ENCODE measurements at places on chromosomes 2 and 18.
A peak's percentile ranks its signal among the peaks of the same experiment; 100 is the strongest.

DNA sequence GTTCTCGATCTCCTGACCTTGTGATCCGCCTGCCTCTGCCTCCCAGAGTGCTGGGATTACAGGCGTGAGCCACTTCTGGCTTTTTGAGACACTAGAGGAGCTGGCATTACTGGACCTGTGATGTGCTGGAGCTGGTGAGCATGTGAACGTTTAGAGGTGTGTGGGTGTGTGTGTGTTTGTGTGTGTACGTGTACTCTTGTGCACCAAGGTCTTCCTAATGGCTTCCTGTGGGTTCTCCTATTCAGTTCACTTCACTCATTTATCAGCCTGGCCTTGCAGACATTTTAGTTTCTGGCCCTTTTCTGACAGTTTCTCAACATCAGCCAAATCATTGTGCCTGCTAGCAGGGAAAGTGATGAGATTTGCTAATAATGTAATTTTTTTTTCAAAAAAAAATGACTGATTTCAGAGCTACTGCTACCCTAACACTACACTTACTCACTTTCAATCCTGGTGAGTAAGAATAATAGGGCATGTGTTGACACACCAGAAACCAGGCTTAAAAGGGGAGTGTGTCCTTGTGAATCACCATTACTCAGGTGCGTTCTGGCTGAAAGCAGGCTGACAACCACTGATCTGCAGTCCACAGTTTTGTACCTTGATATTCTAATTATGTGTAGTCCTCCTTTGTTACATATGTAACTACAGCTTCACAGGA is 41.0 kb upstream of the ACTR3 start:
- no peak for DNase-seq

DNA sequence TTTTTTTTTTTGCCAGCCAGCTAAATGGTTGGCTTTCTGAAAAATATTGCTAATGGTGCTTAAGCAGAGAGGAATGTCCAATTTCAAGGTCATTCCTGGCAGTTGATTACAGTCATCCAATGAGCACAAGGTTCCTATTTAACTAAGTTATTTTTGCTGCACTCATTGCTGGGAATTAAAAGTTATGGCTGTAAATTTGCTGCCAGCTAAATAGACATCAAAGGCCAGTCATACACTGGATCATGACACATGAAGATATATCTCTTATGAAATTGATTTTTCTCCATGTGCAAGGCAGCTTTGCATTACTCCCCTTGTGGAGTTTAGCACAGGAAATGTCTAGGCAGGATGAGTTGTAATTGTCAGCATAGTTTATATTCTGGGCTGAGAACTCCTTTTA is 1898.4 kb upstream of the CELF4 start:
- no peak for DNase-seq

DNA sequence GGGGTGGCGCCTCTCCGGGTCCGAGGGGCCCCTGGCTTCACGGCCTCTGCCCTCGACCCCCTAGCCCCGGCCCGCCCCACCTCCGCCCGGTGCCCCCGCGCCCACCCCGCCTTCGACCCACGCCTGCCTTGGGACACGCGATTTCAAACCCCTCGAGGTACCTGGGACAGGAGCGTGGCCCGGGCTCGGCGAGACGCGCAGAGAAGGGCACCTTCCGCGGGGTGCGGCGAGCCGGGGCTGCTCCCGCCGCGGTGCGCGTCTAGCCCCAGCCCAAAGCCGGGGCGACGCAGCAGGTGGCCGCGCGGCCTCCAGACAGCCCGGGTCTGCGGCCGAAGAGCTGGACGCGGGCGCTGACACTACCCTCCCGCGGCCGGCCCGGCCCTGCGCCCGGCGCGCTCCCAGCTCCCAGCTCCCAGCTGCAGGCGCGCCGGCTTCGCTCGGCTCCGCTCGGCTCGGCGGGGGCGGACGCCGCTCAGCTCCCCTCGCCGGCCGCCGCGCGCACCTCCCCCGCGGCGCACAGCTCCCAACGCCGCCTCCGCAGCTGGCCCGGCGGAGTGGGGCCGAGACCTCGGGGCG is at the start of gene CRACDL:
TSS of gene CRACDL (minus strand) at position 449 of the 576 bp plus-strand sequence. CDS start 89,425 bp downstream, outside the sequence.
- no peak for DNase-seq

DNA sequence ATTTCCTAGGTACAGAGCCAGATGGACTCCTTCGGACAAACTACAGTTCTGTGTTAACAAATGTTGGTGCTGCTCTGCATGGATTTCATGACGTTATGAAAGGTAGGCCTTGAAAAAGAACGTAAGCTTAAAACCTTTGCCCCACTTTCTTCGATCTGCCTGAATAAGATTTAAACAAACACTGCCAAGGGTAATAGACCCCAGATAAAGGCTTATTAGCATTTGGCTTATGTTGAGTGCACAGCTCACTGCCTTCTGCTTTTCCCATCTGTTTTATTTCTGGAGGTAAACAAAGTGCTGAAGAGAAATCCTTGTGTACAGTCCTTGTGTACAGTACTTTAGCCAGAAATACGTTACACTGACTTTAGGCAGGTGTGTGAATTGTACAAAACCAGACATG is 50.0 kb upstream of the STON1 start:
- DNase-seq = no peak

DNA sequence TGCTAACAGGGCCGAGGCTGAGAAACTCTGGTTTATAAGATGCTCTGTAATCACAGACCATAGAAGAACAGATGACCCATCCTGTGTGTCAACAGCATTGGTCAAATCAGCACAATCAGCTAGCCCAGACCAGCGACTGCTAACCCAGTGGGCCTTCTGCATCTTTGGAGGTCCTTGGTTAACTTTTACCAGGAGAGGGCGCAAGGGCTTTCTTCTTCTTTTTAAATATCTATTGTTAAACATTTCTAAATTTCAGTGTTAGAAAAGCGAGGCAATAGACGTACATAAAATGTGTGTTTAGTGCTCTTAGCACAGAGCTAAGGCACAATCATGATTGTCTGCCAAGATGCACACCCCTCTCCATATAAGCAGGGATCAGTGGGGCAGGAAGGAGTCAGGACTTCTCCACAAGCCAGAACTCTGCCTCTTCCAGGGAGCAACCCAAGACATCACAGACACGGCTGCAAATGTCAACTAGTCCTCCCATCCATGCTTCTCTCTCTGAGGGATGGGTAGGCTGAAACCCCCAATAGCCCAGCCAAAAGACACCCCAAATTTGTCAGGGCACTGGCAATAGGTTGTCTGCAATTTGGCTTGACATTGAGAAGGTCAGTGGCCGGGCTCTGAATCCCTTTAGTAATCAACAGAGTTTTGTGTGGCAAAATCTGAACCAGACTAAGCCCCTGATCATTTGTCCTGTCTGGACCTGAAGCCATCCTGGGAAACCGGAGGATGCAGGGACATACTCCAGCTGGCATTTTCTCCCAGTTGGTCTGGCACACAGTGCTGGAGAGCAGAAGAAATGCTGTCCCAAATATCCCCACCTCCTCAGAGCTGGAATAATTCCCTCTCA is 188.2 kb downstream of the BCL2 start:
- DNase-seq = peak; percentile 59

DNA sequence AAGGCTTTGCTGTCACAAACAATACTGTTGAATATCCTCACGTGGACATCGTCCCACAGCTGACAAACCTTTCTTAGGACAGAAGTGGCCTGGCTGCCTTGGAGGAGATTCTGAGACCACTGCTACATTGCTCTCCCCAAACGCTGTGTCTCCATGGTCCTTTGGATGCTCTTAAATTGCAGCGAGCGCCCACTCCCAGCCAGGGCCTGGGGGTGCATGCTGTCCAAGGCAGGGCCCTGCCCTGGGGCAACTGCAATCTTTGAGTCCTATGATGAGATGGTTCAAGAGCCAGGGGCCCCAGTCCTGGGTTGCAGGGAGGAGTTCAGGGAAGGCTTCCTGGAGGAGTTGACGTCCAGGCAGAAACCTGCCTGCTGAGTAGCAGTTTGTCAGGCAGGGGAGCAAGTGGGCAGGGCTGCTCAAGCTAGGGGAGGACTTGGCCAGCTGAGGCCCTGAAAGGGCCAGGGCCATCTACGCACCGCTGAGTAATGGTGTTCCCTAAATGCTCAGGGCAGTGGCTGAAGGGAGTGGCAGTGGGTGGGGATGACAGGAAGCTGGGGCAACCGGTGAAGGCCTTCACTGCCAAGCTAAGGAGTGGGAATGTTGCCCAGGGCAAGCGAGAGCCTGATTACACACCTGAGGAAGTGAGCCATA is 10.8 kb upstream of the SDC1 start:
- DNase-seq = no peak

- no peak for DNase-seq
Measured at GRCh38 chr2:159891267-159891588, 93.2 kb upstream of the CD302 start.

DNA sequence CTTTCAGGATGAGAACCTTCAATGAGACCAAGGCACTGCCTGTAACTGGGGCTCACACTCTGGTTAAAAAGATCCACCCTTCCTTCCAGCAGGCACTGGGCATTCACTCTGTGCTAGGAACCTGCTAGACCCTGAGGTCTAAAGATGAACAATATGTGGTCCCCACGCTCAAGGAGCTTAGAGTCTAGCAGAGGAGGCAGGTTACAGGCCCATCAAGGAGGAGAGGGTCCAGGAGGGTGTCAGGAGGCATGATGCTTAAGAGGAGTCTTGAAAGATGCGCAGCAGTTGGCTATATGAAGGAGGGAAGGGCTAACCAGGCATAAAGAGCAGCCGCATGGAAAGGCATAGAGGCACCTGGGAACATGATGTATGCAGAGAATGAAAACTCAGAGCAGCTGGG is 4.5 kb downstream of the ANKRD53 start:
- no peak for DNase-seq

GRCh38 chr2:69385443-69386151 is 1.4 kb downstream of the GFPT1 start:
- DNase-seq = peak; percentile 16

DNA sequence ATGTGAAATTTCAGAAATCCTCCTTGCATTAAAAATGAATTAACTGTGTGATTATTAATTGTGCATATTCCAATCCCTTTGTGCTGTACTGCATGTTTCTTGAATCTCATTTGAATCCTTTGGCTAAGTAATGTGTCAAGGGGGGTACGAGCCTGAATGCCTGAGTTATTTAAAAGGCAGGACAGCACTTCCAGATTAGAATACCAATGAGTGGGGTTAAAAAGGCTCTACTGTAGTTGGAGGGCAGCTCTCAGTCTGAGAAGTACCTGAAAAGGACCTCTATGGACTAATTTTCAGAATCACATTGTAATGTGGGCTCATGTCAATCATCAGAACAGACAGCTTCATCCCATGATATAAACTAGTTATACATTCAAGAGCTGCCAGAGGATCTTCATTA is 423.0 kb downstream of the GRB14 start:
- DNase-seq = no peak

DNA sequence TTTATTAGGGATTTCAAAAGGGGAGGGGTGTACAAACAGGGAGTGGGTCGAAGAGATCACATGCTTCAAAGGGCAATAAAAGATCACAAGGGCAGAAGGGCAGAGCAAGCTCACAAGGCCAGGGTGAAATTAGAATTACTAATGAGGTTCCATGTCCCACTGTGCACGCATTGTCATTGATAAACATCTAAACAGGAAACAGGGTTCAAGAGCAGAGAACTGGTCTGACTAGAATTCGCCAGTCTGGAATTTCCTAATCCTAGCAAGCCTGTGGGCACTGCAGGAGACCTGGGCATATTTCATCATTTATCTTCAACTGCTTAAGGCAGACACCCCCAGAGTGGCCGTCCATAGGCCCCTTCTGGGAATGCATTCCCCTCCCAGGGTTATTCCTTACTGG is 408.2 kb downstream of the ZNF804A start:
- no peak for DNase-seq

DNA sequence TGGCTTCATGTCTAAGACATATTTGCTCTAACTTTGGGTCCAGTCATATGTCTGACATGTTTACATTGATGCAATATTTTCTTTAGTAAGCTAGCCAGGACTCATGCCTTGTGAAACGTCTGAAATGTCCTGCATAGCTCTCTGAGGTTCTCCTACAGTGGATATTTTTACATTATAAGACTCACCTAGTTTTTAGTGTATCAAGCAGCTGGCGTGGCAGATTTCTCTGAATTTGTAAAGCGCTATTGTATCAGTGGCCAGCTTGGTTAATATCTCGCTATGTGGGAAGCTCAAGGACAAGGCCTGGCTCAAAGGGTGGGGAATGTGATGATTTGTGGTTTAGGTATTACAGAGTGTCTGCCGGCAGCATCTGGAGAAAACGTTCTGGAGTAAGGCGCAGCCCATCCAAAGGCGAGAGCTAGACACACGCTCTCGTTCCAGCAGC is 164.3 kb downstream of the LTBP1 start:
- no peak for DNase-seq

DNA sequence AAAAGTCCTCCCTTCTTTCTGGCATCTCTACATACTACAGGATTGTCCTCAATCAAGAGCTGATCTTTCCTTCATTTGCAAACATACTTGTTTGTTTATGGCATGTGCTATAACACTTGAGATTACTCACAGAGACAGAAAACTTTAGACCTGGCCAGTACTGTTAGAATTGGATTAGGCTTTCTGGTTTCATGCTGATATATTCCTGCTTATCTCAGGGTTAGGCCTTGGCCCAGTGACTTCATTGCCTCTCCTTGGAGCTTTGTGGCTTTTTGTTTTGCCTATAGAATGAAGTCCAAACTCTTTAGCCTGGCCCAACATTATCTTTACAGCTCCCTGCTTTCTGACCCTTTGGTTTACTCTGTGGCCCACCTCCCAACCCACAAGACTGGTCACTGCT is 363.3 kb downstream of the ALK start:
- no peak for DNase-seq

- no peak for DNase-seq
Measured at GRCh38 chr18:79989195-79989497, 783 bp upstream of the TXNL4A start.

- DNase-seq = no peak
Measured at GRCh38 chr2:196399722-196400691, 228.6 kb upstream of the STK17B start.

DNA sequence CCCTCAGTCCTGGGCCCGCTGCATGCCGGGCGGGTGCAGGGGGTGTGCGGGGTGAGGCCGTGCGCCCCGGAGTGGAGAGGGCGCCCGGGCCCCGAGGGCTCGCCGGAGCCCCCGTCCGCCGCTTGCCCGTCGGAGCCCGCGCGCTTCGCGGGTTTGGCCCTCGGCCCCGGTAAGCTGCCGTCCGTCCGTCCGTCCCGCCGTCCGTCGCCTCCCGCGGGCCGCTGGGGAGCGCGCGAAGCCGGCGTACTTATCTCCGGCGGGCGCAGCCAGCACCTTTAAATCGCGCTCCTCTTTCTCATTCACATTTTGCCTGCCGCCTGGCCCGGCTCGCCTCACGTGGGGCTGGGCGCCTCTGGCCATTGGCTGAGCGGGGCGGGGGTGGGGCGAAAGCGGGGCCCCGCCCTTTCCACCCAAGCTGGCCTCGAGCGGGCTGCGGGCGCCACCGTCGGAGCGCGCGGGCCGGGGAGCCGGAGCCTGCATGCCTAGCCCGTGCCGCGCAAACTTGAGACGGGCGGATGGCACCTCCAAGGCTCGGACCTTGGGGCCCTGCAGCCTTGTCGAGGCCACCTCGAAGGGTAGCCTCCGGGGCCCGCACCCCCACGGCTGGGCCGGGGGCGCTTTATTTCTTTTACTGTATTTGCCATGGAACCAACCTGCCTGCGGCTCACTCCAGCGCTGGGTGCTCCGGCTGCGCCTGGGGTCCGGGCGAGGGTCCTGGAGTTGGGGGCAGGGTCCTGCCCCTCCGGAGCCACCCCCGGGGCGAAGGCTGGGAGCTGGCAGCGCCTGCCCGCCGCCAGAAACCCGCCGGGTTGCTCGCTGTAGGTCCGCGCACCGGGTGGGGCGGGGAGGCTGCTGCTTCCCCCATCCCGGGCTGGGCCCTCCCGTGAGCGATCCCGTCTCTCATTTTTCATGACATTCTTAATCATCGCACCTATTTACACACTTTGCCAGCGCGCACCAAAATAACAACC is at the start of gene GBX2:
TSS of gene GBX2 (minus strand) at position 277 of the 971 bp plus-strand sequence. CDS start 415 bp downstream, outside the sequence.
- DNase-seq = no peak

GRCh38 chr2:48146552-48146951 is 240.3 kb upstream of the FBXO11 start:
- no peak for DNase-seq

- DNase-seq = no peak
Measured at GRCh38 chr2:67037655-67038054, 359.5 kb upstream of the ETAA1 start.
